HAP-1 (cell line): ENCODE measurements at places on chromosomes 3 and 15.

GRCh38 chr3:115272036-115272824 is 125.1 kb upstream of the ZBTB20 start:
- DNase-seq = peak; percentile 17

GRCh38 chr3:193883551-193883950 is 252.4 kb upstream of the HES1 start:
- no peak for DNase-seq

- DNase-seq = no peak
Observed at GRCh38 chr3:39532777-39533176, 65.3 kb downstream of the MOBP start.

- DNase-seq = no peak
Observed at GRCh38 chr3:155889952-155890351, 19.5 kb downstream of the GMPS start.
